ENCODE measurements at places on chromosomes 11 and 22.

- DNase-seq, result no peak
These were observed 22.5 kb upstream of the SEPTIN5 start for GRCh38 chr22:19691721-19692341.

DNA sequence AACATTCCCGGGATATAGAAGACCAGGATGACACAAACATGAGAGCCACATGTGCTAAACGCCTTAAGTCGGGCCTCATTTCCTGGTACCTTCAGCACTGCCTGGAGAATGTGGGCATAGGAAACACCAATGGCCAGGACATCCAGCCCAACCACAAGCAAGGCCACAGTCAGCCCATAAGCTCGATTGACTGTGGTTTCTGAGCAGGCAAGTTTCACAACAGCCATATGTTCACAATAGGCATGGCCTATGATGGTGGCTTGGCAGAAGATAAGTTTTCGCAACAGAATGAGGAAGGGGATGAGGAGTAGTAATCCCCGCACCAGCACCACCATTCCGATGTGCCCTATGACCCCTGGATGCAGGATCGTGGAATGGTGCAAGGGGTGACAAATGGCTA is 26.9 kb upstream of the OR56A1 start:
- no peak for DNase-seq

DNA sequence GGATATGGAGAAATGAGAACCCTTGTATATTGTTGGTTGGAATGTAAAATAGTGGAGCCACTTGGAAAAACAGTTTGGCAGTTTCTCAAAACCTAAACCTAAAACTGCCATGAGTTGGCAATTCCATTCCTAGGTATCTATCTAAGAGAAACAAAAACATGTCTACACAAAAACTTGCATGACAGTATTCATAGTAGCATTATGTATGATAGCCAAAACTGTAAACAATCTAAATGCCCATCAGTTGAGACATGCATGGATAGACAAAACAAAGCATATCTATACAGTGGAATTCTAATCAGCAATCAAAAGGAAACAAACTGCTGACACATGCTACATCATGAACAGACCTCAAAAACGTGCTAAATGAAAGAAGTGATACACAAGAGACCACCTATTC is 34.9 kb downstream of the TRAF6 start:
- no peak for DNase-seq

- DNase-seq, result no peak
These were observed 14.4 kb downstream of the TIMP3 start for GRCh38 chr22:32815943-32816342.

DNA sequence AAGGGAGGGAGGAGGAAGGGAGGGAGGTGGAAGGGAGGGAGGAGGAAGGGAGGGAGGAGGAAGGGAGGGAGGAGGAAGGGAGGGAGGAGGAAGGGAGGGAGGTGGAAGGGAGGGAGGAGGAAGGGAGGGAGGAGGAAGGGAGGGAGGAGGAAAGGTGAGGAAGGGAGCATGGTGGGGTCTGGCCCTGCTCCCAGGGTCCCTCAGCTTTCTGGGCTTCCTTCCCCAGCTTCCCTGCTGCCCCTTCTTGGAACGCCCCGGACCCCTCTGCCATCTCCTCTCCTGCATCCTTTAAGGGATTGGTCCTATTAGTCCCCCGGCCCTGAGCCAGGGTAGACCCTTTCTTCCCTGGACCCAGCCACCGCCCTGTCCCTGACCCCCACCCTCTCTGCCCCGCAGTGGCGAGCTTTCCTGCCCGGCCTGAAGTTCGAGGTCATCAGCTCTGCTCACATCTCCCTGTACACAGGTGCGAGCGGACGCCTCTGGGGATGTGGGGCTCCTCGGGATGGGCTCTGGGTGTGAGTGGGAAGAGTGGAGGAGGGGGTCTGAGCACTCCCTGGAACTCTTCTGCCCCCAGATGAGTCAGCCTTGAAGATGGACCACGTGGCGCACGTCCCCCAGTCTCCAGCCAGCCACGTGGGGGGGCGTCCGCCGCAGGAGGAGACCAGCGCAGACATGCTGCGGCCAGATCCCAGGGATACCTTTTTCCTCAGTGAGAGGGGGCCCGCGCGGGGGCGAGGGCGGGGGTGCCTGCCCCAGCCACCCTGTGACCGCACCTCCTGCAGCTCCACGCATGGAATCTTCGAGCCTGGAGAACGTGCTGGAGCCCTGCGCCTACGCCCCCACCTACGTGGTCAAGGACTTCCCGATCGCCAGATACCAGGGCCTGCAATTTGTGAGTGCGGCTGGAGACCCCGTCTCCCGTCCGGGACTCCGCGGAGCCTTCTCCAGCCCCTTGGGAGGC is 6.0 kb downstream of the B4GALNT4 start:
- DNase-seq, result no peak

DNA sequence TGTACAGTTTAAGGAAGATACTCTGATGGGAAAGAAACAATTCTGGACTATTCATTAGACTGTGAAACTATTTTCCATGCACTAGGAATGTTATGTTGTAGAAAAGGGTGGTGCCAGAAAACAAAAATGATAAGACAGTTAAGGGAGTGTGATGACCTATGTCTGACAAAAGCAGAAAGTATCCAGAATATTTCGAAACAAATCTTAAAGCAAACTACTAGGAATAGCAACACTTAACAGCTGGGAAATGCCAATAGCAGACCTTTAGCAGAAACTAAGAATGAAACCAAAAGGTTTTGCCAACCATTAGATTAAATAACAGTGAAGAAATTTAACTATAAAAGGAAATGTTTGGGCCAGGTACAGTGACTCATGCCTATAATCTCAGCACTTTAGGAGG is 3.3 kb upstream of the ARHGAP20 start:
- no peak for DNase-seq

DNA sequence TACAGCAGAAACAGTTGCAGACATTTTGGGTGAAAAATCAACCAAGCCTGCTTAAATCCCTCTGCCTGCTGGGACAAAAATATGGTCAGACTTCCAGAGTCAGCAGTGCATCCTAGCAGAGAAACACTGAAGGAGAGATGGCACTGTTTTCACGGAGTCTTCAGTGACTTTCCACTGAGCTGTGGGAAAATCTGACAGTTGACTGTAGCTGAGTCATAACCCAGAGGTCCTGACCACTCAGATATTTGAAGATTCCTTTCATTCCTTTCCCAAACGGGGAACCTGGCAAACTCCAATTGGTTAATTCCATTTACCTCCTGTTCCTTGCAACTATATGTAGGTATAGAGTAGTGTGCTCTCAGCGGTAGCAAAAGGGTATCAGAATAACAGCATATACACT is 20.9 kb upstream of the UPB1 start:
- no peak for DNase-seq

DNA sequence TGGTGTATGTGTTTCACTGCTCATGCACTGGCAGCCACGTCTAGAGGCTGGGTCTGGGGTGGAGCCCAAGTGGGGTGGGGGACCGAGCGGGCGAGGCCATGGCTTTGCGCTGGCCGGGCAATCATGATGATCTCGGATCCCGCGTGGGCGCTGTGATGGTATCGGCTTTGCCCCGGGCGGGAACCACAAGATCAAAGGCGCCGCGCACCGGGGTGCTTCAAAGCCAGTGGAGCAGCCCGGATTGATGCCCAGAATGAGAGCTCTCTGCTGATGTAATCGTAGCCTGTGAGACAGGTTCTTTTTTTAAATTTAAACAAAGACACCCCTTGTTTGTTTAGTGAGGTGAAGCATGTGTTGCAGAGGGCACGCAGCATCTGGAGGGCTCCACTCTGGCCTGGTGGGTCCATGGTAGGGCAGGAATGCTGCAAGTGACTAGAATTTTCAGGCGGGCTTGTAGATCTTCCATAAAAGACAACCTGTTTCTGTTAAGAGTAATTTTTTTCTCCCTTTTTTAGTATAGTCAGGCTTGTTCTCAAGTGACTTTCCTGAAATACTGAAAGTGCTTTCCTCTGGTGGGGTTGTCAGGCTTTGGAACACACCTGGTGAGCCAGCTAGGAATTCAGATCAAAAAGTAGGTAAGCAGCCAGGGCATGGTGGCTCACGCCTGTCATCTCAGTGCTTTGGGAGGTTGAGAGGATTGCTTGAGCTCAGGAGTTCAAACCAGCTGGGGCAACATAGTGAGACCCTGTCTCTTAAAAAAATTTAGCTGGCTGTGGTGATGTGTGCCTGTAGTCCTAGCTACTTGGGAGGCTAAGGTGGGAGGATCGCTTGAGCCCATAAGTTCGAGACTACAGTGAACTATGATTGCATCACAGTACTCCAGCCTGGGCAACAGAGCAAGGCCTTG is 40.7 kb downstream of the ZNRF3 start:
- DNase-seq, result no peak

DNA sequence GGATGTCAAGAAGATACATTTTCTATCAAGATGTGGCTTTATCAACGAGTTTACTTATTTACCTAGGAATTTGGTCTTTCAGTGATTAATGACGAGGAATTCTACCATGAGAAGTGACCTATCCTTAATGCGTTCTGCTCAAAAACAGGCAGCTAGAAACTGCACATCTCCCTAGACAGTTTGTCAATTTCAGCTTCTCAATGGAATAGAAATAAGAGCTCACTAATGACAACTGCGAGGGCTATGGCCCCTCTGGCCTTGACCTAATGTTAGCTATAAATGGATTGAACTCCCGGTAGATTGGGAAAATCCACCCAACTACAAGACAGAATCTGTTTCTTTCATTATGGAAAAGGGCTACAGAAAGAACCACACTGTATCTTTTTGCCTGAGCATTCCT is 223.4 kb downstream of the CADM1 start:
- DNase-seq, result no peak

DNA sequence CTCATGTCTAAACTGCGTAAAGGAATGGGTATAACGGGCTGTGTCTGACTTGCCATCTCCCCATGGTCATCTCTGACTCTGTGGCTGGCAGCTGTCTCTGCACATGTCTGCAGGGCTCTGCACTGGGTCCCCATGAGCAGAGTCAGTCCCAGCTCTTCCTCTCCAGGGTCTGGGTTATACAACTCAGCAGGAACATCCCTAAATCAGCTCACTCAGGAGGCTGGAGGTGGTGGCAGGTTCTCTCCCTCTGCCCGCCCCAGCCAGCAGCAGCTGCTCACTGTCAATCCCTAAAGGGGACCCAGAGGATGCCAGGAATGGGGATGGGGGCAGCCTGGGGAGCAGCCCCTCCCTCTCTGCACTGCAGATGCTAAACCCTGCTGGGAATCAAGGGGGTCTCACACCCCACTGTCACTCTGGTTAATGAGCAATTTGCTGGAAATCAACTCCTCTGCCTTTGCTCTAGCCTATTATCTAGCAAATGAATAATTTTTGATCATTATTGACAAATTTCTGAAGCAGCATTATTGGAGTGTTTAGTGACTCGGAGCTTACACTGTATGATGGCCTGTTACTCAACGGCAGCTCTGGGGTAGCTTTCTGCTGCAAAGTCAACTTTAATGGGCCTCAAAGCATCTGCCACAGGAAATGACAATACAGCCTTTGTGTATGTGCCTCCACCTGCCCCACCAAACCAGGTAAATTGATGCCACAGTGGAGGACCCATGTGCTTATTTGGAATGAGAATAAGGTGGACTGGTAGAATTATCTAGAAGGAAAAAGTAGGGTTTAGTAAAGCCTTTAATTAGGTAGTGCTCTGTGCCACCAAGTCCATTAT is 55.7 kb upstream of the SHANK2 start:
- no peak for DNase-seq

DNA sequence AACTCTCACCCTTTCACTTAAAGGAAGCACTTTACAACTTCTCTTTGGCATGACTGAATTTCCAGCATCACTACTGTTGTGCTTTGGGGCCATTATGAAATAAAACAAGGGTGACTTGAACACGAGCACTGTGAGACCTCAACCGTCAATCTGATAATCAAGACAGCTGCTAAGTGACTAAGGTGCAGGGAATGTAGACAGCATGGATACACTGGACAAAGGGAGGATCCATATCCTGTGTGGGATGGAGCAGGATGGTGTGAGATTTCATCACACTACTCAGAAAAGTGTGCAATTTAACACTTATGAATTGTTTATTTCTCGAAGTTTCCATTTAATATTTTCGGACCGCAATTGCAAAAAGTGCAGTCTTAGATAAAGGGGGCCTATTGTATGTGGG is 16.1 kb upstream of the EXPH5 start:
- no peak for DNase-seq

DNA sequence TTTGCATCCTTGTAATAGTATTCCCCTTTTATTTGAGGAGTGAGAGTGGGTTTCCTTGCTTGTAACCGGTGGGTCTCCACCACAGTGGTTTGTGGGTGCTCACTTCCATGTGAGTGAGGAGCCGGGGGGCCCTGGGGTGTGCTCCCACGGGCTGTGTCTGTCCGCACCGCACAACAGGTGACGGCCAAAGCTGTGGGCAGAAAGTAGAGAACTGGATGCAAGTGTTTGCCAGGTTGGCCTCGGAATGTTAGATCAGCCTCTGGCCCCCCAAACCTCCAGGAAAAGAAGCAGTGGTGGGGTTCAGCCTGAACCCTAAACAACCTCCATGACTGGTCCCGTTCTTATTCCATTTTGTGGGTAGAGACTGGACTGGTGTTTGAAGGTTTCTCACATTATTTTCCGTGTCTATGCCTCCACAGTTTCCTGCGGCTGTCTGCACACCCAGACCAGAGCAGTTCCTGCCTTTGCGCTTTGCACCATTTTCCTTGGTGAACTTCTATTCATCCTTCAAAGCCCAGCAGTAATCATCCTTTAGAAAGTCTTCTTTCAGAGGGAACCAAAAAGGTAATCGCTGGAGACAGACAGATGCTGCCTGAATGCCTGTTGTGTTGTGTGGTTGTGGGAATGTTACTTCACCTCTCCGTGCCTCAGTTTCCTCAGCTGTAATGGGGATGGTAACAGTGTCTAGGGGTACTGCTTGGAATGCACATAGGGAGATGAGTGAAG is 77.2 kb downstream of the MYEOV start:
- no peak for DNase-seq

DNA sequence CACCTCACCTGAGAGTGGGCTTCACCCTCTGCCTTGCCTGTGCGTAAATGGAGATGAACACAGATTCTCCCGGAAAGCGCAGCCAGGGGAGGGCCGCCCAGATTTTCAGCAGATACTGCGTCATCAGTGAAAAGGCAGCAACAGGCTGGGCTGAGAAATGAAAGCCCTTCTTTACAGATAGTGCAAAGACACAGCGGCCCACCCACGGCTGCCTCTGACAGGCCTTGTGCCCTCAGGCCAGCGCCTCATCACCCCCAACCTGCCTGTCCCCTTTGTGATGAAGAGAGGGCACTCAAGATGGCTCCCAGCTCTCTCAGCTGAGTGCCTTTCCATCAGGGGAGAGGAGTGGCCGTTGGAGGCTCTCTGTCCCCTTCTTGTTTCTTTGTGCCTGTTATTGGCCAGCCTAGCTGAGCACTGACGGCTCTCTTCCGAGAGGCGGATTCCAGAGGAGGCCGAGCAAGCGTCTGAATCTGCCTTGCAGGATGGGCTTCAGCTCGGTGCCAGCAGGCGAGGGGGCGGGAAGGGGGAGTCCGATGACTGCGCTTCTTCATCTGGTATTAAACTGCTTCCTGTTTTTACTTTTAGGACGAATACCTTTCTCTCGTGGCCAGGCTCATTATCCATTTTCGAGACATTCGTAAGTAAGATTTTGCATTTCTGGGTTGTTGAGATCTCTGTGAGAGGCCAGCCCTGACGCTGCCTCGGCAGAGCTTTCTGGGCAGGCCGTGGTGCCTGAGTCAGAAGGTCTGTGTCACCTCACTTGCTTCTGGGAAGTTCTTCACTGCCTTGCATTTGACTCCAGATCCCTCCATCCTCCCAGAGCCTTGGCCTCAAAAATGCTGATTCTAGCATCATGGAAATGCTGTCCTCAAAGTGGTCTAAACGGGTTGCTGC is 43.7 kb downstream of the MED15 start:
- no peak for DNase-seq

All from NCI-H1930 (cell line).